Activated T-cell treated with anti-CD3 and anti-CD28 coated beads, Interleukin-2, amount 50 U/mL, for 48 hours (primary cell): ENCODE measurements at places on chromosomes 6 and 20.

GRCh38 chr6:48747471-48747870, 636.5 kb upstream of the PTCHD4 start:
- DNase-seq = no peak

GRCh38 chr20:9616833-9617461, 102.6 kb downstream of the LAMP5 start:
- peak; percentile 39 for DNase-seq

GRCh38 chr20:64233725-64234124, 21.8 kb upstream of the PCMTD2 start:
- no peak for DNase-seq

- DNase-seq = no peak
These were observed 29.1 kb upstream of the FBXL4 start for GRCh38 chr6:98976674-98977385.

- DNase-seq = no peak
These were observed 114.9 kb upstream of the ATXN1 start for GRCh38 chr6:16876201-16876600.

DNA sequence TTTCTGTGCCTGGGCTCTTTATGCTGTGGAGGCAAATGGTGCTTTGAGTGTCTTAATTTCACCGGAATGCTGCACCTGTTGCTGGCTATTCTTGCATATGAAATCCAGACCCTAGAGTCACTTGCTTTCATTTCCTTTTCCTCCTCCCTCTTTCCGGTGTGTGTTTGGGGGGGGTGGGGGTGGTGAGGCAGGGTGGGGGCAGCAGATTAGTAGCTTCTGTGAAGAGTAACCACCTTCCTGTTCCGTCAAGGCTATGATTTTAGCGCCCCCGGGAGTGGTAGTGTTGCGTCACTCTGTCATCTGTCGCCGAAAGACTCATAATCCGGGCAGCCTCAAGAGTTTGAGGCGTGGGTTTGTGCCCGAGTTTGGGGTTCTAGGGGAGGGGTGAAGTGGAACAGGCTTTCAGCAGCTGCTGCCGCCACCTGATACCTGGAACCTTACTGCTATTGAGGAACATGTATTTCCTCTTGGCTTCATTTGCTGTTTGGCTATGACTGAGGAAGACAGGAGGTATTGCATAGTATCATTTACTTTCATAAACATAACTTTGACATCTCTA, 49.1 kb downstream of the UTRN start:
- peak; percentile 69 for DNase-seq

DNA sequence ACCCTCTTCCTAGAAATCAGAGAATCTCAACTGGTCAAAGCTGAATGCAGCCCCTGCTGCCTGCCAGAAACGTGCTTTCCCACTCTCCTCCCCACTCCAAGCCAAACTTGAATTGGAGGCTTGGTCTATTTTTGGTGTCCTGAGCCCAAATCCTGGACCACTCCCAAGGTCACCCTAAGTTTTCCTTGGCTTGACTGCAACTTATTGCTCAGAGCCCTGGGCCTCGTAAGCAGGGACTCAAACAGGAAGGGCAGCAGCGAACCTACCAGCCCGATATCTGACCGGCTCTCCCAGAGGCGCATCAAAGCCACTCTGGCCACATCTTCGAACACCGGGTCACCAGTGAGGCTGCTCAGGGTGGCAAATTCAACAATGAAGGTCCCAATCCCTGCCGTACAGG, 12.7 kb downstream of the EDEM2 start:
- no peak for DNase-seq

- no peak for DNase-seq
These were observed 78.5 kb upstream of the AHI1 start for GRCh38 chr6:135576055-135576454.

GRCh38 chr20:23507346-23507745, 16.4 kb downstream of the CST8 start:
- DNase-seq = no peak

- no peak for DNase-seq
These were observed 62.5 kb downstream of the CNKSR3 start for GRCh38 chr6:154447954-154448353.

DNA sequence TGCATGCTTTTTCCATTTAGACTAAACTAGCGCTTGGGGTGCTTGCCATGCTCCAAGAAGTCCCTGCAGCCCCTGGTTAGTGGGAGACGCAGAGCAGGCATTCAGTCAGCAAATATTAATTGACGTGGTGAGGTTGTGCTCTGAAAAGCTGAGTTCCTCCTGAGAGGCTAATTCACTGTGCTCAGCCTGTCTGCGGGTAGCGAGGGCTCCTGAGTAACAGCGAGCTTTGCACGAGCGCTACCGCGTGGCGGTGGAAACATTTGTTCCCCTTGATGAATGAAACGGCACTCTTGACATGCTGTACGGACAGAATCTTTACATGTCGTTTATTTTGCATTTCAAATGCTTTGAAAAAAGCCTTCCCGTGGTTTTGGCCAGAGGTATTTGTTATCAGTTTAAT, 170.6 kb upstream of the AGPAT4 start:
- DNase-seq = peak; percentile 26

DNA sequence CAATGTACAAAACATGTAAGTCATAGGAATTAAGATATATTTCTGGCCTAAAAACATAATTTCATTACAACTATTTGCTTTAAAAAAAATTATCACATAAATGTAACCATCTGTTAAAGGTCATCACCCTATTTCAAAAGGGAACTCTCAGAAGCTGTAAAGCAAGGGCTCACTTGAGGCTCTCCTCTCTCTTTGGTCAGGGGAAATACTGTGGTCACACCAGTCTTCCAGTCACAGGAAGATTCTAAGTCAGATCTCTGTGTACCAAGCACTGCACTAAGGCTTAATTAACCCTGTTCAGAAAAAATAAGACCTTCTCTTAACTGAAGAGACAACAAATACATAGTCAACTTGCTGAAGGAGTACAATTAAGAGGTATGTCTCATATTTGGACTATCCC, 75.6 kb downstream of the MMS22L start:
- no peak for DNase-seq

GRCh38 chr20:63655249-63655648, 2.0 kb upstream of the STMN3 start:
- no peak for DNase-seq

GRCh38 chr6:160766657-160766988, 64.6 kb downstream of the PLG start:
- no peak for DNase-seq

GRCh38 chr20:63641146-63641791, 12.0 kb downstream of the STMN3 start:
- no peak for DNase-seq

DNA sequence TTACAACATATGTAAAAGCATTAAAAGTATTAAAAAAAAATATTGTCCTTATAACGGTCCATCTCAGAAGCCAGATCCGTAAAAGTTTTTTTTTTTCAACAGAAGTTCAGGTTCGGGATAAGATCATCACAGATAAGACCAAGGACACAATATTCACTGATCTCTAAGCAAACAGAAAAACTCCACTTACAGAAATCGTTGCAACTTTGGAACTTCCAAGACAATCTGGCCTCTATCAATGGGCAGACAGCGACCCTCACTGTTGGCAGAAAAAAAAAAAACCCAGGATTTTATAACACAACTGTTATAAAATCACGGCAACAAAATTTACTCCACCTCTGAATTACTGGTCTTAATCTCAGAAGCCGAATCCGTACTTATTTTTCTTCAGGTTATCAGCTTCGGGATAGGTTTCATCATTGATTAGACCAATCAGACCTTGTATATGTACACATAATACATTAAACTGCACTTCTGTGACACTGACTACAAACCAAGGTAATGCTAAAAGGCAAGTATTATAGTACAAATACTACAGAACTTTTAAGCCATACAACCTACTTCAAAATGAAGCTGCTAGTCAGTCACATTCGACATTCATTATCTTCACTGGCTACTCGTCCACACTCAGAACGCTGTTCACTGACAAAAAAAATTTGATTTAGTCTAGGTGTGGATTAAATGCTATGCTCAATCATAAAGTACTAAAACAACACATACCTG, 34.7 kb upstream of the SYNCRIP start:
- no peak for DNase-seq

GRCh38 chr6:71252410-71252809, 36.2 kb upstream of the OGFRL1 start:
- DNase-seq = no peak

GRCh38 chr20:37280403-37280802, 9.1 kb upstream of the MANBAL start:
- DNase-seq = no peak

- no peak for DNase-seq
These were observed 131.6 kb downstream of the KIF16B start for GRCh38 chr20:16441546-16442164.

DNA sequence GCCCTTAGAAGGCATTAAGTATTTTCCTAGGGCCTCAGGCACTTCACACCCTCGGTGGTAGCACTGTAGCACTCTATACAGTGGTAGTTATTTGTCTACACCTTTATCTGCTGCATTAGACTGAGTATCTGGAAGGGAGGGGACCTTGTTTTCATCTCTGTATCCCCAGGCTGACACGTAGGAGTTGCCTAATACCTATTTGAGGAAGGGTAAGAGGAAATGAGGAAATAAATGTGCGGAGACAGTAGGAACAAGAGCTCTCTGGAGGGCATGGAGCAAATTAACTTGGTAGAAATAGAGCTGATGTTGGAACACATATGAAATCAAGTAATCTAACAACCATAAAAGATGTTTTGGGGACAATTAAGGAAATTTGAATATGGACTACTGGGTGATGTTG, 3.9 kb downstream of the CNPY3 start:
- no peak for DNase-seq

- no peak for DNase-seq
These were observed 23.8 kb upstream of the LAMP5 start for GRCh38 chr20:9490631-9491030.

GRCh38 chr6:159217595-159218275, 48.5 kb downstream of the FNDC1 start:
- DNase-seq = peak; percentile 45

- DNase-seq = no peak
These were observed 96.7 kb downstream of the PHF3 start for GRCh38 chr6:63732336-63732735.
